H54 (cell line): ENCODE measurements at places on chromosomes 7 and 10.

GRCh38 chr7:44880317-44881018 lies 4.9 kb downstream of the PURB start:
- DNase-seq = no peak

- no peak for DNase-seq
Measured at GRCh38 chr7:2647594-2648172, 15.9 kb downstream of the TTYH3 start.

DNA sequence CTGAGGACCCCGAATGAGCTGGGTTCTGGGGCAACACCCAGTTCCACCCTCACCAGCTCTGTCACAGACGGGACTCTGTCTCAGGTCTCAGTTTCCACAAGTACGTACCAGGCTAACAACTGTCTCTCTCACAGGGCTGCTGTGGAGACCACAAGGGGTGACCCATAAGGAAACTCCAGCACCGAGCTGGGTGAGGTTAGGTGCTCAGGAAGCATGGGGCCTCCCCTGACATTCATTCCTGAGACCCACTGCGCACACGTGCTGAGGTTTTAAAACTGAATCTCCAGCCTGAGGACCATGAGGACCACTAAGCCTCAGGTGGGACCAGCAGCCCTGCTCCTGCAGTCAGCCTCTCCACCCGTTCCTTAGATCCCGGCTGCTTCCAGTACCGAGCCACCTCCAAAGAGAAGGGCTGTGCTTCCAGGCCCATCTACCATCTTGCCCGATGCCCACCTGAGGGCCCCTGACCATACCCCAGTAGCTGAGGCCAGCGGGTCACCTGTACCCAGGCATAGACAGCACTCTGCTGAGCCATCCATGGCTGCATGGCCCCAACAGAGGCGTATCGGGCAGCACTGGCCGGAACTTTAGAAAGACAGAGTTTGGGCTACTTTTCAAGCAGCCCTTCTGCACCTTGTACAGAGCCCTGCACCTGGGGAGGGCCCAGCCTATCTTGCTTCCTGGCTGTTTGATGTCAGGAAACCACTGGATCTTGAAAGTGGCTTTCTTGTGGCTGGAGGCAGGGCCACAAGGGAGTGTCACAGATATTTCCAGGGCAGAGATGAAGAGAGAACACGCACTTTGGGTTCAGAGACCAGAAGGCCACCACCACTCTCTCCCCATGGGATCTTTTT lies 18.7 kb downstream of the HSPA12A start:
- DNase-seq = no peak

DNA sequence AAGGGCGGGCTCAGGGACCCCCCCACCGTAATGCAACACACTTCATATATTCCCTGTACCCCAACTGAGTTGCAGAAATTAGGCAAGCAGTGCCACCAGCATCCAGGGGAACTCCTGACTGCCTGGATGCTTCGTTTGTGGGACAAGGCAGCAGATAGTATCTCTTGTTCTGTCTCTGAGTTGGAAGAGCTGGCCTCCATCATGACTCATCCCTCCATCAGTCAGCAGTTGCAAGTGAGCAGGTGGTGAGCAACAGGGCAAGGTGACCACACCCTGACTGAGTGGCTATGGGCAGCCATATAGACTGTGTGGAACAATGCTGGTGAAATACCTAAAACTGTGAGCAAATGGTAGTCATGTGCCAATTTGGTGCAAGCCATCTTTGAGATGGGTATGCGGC lies 22.8 kb upstream of the ADAMTS14 start:
- peak; percentile 79 for DNase-seq

- DNase-seq = no peak
Measured at GRCh38 chr7:115911465-115911864, 119.1 kb downstream of the TFEC start.

DNA sequence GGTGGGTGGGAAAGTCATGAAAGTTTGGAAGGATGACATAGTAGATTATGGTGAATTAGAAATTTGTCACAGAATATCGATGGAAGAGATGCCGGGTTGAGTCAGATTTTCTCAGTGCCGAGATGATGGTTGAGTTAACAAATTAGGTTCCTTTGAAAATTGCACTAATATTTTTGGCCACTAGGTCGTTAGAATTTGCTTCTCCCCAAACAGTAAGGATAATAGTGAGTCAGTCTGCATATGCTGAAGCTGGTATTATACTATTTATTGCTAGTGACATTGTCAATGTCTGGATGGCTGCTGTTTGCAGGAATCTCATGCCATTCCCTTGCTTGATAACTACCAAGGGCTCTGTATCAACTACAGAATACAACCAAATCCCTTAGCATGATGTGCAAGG lies 37.7 kb upstream of the MINDY3 start:
- peak; percentile 6 for DNase-seq

- no peak for DNase-seq
Measured at GRCh38 chr7:17019106-17019505, 137.3 kb upstream of the AGR3 start.

GRCh38 chr7:66202441-66202840 lies 2.7 kb upstream of the TPST1 start:
- DNase-seq = no peak

DNA sequence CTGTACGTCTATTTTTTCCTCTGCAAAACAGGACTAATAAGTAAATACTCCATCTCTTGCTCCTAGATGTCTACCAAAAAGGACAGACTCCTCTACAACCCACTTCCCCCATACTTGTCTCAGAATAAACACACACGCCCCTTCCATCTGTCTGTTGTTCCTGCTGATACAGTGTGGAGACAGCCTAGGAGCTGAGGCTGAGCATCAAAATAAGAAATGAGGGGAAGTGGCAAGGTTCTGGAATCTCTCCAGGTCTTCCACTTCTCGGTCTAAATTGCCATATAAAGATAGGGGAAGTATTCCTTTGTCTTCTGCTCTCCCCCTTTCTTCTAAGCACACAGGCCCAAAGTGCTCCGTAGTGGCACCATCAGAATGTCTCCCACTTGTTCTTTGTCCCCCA lies 30.8 kb upstream of the VSIR start:
- DNase-seq = no peak

DNA sequence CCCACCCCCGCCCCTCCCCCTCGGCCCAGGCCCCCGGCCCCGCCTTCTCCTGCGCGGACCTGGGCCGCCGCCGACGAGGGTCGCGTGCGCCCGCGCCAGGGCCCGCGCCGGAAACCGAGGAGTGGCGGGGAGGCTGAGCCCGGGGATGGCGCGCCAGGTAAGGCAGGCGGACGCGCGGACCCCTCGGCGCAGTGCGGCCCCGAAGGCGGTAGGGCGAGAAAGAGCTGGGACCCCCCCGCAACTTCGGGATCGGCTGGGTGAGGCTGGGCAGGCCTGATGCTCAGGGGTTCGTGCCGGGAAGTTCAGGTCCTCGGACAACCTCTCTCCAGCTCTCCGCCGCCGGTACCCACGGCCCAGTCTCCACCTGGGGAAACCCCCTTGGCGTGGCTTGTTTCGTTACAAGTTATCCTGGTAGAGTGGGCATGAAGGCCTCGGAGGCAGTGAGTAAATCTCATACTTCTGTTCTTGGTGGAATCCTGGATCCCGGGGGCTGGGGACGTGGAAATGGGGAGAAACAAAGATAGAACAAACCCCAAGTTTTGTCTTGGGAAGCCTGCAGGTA lies 58.4 kb downstream of the ZNF467 start:
- no peak for DNase-seq

- no peak for DNase-seq
Measured at GRCh38 chr10:32141018-32141807, 85.0 kb upstream of the KIF5B start.

DNA sequence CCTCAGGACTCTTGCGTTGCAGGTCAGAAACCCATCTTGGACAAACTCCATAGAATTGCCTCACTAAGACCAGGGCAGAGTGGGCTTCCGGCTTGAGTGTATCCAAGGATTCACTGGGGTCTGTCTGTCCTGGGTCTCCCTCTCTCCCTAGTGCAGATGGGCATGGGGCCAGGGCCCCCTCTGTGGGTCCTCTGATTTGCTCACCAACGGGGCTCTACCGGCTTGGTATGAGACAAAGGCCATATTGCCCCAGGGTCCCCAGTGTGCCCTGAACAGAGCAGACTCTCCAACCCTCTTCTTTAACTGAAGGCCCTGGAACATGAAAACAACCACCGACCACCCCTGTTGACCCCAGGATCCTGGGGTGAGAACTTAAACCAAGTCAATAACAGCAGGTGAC lies 68.2 kb upstream of the CHST15 start:
- DNase-seq = no peak

DNA sequence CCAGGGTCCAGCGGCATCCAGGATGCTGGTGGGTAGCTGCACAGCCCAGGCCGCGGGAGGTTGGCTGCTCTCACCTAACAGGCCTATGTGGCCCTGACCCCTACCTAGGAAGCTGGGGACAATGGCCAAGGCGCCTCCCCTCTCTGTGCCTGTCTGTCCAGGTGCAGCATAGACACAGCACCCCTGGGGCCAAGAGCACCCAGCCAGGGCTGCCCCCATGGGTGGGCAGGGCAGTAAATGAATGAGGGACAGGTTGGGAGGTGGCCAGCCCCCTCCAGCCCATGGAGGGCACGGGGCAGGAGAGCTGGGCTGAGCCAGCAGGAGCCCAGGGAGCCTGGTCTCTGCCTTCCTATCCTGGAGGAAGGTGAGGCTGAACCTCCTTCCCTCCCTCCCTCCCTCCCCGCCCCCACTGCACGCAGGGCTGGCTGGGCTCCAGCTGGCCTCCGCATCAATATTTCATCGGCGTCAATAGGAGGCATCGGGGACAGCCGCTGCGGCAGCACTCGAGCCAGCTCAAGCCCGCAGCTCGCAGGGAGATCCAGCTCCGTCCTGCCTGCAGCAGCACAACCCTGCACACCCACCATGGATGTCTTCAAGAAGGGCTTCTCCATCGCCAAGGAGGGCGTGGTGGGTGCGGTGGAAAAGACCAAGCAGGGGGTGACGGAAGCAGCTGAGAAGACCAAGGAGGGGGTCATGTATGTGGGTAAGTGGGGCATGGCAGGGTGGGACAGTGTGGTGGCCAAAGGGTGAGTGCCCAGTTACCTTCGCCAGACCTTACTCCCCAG lies at the start of gene SNCG:
Gene SNCG (plus strand): TSS at position 484 of the 785 bp plus-strand sequence. CDS start 99 bp downstream, at position 583.
- DNase-seq = no peak

DNA sequence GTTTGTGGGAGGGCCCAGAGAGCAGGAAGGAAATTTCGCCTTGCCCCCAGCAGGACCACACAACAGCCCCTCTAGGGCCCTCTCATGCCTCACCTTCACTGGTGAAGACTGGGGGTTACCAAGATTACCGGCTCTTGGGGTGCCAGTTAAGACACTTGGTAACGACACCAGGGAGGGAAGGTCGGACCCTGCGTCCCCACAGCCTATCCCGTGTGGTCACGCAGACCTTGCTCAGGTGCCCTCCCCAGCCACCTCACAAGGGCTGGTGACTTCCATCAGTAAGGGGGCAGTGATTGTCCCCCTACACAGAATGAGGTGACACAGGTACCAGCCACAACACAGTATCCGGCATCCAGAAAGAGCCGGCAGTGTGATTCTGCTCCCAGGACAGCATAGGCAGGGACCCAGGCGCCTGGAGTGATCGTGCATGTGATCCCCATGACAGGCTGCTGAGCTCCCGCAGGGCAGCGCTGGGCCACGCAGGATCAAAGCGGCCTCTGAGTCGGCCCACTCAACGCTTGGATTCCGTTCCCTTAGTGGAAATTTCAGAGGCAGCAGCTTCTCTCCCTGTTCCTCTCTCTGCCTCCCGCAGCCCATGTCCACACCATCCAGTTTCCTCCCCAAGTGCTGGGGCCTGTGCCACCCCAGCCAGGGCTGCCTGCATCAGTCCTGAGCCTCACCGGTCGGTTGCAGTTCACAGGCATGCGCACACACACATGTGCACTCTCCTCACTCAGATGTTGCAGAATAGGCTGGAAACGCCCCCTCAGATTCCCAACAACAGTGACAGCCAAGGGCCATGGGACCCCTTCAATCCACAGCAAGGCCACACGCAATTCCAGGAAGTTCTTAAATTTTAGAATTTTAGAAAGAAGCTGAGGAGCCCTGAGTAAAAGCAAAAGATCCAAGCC lies 35.8 kb downstream of the CAMK2B start:
- DNase-seq = no peak

DNA sequence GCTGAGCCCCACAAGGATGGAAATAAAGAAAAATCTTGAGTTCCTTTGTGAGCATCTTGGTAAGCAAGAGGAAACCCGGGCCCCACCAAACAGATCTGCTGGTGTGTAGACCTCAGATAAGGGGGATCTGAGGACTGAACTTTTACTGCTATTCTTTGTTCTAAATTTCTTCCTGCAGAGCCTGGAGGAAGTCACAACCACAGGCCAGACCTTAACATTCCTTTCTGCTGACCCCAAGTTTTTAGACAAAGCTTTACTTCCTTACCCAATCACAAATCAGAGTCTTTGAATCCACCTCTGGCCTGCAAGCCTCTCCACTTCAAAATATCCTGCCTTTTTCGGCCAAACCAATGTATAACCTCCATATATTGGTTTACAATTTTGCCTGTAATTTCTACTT lies 352.6 kb upstream of the AUTS2 start:
- DNase-seq = no peak

DNA sequence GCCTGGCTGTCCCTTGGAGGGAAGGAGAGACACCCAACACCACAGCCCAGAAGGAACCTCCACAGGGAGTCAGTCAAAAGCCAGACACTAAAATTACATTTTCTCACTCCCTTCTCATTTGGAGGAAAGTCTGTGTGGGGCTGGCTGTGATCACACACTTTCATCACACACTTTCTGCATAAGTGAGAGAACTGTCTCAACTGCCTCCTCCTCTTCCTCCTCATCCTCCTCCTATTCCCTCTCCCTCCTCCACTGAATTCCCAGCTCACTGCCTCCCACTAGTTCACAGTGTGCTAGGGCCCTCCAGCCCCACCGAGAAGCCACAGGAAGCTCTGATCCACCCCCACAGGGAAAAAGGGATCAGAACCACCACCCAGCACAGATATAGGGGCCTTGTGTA lies 91.6 kb downstream of the KCNMA1 start:
- DNase-seq = no peak

DNA sequence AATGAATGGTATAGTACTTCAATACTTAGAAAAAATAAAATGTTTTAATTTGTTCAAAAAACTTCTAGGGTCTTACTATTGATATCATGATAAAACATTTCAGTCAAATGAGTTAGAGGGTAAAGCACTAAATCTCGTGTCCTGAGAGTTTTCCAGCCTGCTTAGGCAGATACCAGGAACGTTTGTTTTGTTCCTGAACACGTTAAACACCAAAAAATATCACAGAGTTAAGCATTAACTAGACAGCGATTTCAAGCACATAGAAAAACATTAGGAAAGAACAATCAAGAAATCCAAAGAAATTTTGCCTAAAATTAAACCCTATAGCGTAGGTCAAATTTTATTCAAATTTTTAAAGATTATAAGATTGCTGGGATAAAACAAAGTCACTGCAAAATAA lies 204.6 kb upstream of the AGR3 start:
- DNase-seq = no peak

GRCh38 chr10:131822013-131822691 lies 78.7 kb upstream of the PPP2R2D start:
- DNase-seq = no peak

- no peak for DNase-seq
Measured at GRCh38 chr7:157755741-157756140, 418.9 kb downstream of the DNAJB6 start.

GRCh38 chr10:13161857-13162271 lies 506 bp downstream of the MCM10 start:
- peak; percentile 28 for DNase-seq

- no peak for DNase-seq
Measured at GRCh38 chr10:114271075-114271778, 32.2 kb downstream of the VWA2 start.

- DNase-seq = no peak
Measured at GRCh38 chr7:88500131-88500530, 193.4 kb upstream of the STEAP4 start.
